ENCODE measurements at places on chromosomes 16 and 17. TPM values are rescaled to one million over a fixed set of nuclear protein-coding genes. Genes with fewer than 3 reads are reported as not detected.

The TM4SF5 gene
- total RNA-seq, result not detected

The KCNJ12 gene
- total RNA-seq, result 5.9 TPM

The ZP2 gene
- not detected for total RNA-seq

The SHISA6 gene
- total RNA-seq, result 0.55 TPM

The KRTAP1-1 gene
- not detected for total RNA-seq

The BIRC5 gene
- total RNA-seq, result 8.6 TPM

The VTN gene
- total RNA-seq, result not detected

The MYLK3 gene
- not detected for total RNA-seq

The NOG gene
- 32.8 TPM for total RNA-seq

The TEKT1 gene
- total RNA-seq, result not detected

The TP53TG3D gene
- total RNA-seq, result not detected

The CRYM gene
- total RNA-seq, result 2.0 TPM

The PERCC1 gene
- total RNA-seq, result not detected

The SRL gene
- not detected for total RNA-seq

The KRT28 gene
- not detected for total RNA-seq

The ZNF668 gene
- total RNA-seq, result 27.8 TPM

The SCO1 gene
- total RNA-seq, result 30.5 TPM

The ABCC12 gene
- not detected for total RNA-seq

The SDR42E1 gene
- 9.5 TPM for total RNA-seq

The HEATR9 gene
- total RNA-seq, result not detected

The AOC2 gene
- total RNA-seq, result 3.7 TPM

The SLFN12L gene
- not detected for total RNA-seq

The ENPP7 gene
- total RNA-seq, result not detected

The WFIKKN2 gene
- not detected for total RNA-seq

The ZFHX3 gene
- 19.9 TPM for total RNA-seq

The CPNE7 gene
- 11.5 TPM for total RNA-seq

The LGALS9B gene
- not detected for total RNA-seq

The GUCY2D gene
- total RNA-seq, result not detected

The NETO2 gene
- total RNA-seq, result 41.9 TPM

The RAMP2 gene
- total RNA-seq, result 5.3 TPM

The SLC52A1 gene
- total RNA-seq, result 0.62 TPM

The ST6GALNAC2 gene
- 9.9 TPM for total RNA-seq

The DLX3 gene
- 0.04 TPM for total RNA-seq

The NAGS gene
- total RNA-seq, result 15.7 TPM

The SMARCE1 gene
- total RNA-seq, result 105 TPM
